ENCODE measurements at places on chromosomes 12 and 14.

DNA sequence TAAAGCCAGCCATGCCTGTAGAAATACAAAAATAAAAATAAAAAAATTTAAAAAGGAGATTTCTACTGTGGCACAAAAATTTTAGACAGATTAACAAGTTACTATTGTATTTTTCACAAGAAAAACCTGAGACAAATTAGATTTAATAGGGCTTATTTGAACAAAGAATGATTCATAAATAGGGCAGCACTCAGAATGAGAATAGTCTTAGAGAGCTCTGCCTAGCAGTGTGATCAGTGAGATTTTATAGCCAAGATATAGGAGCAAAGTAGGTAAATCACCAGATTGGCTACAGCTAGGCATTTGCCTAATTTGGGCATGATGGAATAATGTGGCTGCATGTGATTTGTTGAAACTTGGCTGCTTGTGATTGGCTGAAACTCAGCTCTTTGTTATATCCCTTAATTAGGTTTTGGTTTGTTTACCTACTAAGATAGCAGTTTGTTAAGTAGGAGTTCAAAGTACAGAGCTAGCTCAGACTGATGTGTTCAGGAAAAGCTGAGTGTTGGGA lies 279.7 kb upstream of the TMTC1 start:
- no peak for DNase-seq

GRCh38 chr14:105384605-105385321 lies 13.6 kb upstream of the TEX22 start:
- DNase-seq = no peak

DNA sequence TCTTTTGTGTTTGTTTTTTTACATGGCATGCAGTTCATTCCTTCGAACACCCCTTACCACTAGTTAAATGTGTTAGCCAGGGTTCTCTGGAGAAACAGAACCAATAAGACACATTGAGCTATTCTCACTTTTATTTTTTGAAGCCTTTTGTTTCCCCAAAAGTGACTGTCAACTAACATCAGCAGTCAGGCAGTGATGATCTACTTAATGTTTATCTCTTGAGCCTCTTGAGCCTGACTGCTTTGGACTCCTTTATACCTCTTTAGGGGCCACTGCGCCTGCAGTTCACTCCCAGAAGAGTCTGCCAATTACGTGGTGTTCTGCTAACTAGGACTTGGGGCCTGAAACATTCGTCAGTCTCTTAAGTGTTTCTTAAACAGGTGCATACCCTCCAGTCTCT lies 163.7 kb upstream of the FLRT2 start:
- DNase-seq = no peak

- no peak for DNase-seq
Observed at GRCh38 chr12:38682521-38682920, 222.9 kb downstream of the CPNE8 start.

DNA sequence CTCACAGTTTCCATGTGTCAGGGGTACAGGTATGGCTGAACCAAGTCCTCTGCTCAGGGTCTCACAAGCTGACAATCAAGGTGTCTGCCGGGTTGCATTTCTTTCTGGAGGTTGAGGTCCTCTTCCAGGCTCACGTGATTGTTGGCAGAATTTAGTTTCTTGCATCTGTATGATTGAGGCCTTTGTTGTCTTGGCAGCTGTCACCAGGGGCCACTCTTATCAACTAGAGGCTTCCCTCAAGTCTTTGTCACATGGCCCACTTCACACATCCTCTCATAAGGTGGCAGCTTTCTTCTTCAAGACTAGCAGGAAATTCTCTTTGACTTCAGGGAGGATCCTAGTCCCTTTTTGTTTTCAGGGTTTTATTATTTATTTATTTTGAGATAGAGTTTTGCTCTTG lies 46.0 kb upstream of the FOS start:
- DNase-seq = no peak

- no peak for DNase-seq
Observed at GRCh38 chr12:39912211-39912980, 193.5 kb downstream of the SLC2A13 start.
